ENCODE measurements at places on chromosomes 6 and 20. TPM values are rescaled to one million over a fixed set of nuclear protein-coding genes. Genes with fewer than 3 reads are reported as not detected.

The BPIFB2 gene
- total RNA-seq = not detected

The PTCRA gene
- not detected for total RNA-seq

The IFNGR1 gene
- total RNA-seq = 109 TPM

The WFDC10B gene
- total RNA-seq = not detected

GRCh38 chr20:13271977-13272975, 51.2 kb downstream of the ISM1 start:
- DNase-seq = no peak

- DNase-seq = no peak
Observed at GRCh38 chr20:43252761-43253160, 63.1 kb upstream of the PTPRT start.

The LEMD2 gene
- 27.3 TPM for total RNA-seq

DNA sequence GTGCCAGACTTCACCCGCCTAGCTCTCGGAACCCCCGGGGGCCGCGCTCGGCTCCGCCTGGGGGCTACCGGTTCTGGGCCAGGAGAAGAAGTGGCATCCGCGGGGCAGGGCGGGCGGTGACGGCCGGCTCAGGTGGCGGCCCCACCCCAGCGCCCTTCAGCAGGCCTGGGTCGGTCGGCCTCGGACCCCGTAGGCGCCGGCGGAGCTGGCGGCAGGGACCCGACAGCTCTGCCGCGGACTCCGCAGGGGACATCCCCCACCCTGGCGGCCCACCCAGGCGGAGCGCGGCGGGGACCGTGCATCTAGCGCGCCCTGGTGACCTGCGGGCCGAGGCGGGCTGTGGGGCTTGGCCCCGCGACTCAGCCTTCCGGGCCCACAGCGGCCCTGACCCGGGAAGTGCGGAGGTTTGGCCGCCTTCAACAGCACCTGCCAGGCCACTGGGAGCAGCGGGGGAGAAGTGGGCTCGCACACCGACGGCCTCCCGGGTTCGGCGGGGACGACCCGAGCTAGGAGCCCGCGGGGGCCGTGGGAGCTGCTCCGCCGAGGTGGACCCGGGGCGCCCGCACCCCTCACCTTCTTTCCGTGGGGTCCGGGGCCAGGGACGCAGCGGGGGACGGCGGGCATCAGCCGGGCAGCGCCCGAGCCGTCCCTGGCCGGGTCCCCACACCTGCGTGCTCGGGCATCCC, 87.1 kb downstream of the TMEM242 start:
- DNase-seq = no peak

The CST9 gene
- total RNA-seq = not detected

The SMIM29 gene
- 26.0 TPM for total RNA-seq

- DNase-seq = no peak
Observed at GRCh38 chr6:159212525-159213280, 43.5 kb downstream of the FNDC1 start.

The TFAP2C gene
- total RNA-seq = not detected

The RIMS4 gene
- not detected for total RNA-seq

DNA sequence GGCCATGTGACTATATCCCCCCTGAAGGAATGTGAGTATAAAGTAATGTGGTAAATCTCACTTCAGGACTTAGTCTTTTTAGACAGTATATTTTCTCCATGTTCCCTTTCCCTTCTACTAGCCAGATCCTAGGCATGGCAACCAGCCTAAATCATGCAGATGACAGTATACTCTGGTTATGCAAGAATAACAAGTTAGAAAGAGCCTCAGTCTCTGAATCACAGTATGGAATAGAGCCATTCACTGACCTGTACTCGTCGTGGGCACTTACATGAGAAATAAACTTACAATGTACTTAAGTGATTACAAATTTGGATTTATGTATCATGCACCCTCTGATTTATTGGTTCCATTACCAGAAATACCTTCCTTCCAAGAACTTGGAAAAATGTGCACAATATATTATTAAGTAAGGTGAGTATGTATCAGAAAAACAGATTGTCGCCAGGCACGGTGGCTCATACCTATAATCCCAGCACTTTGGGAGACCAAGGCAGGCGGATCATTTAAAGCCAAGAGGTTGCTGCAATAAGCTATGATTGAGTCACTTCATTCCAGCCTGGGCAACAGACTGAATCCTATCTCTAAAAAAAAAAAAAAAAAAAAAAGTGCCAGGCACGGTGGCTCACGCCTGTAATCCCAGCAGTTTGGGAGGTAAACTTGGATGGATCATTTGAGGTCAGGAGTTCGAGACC, 25.1 kb upstream of the FAM8A1 start:
- DNase-seq = no peak

DNA sequence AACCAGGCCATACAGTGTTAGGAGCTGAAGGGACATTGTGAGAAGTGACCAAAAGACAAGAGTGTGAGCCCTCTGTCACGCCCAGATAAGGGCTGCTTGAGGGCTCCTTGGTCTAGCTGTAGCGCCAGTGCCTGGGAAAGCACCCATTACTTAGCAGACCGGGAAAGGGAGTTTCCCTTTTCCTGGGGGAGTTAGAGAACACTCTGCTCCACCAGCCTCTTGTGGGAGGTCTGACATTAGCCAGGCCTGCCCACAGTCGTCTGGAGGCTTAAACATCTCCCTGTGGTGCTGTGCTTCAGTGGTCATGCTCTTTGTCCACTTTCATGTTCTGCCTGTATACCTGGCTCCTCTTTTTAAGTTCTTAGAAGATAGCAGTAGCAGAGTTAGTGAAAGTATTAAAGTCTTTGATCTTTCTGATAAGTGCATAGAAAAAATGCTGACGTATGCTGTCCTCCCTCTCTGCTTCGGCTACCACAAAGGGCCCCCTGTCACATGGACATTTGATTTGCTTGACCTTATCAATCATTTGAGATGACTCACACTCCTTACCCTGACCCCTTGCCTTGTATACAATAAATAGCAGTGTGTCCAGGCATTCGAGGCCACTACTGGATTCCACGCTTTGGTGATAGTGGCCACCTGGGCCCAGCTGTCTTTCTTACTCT, 201.5 kb upstream of the ECI2 start:
- DNase-seq = no peak

The DNPH1 gene
- 19.6 TPM for total RNA-seq

DNA sequence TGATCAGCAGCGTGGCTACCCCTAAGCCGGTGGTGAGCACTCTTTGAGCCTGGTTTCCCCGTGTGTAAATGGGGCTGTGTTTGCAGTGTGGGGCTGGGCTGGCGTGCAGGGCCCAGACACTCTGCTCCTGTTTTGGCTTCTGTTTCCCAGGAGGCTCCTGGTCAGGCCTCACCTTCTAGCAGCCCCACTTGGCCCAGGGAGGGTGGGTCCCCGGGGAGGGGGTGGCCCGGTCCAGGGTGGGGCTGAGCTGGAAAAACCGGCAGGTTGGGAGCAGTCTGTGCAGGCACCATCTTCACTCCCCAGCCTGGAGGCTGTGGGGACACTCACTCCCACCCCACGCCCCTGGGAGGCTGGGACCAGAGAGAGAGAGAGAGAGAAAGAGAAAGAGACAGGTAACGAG, 25.3 kb downstream of the CEBPB start:
- DNase-seq = no peak

The FAM210B gene
- total RNA-seq = 65.8 TPM

DNA sequence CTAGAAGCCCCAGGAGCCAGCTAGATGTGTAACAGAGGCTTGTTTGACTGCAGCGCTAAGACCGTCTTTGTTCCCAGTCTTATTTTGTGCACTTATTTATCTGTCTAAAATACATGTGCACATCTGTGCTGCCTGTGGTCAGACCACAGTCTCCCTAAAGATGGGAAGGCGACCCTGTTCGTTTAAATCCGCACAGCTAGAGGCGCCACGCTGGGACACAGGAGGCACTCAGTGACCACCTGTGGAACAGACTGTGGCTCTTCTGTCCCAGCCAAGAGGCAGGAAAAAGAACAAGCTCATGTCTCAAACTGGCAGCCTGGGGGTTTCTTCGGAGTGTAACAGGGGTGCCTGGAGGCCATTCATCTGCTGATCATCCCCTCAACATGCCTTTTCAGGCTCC, 66.8 kb downstream of the CPNE5 start:
- DNase-seq = no peak

GRCh38 chr6:53506872-53507271, 38.0 kb downstream of the GCLC start:
- no peak for DNase-seq

Measured in heart right ventricle (tissue), 16 donors.